Natural killer cell treated with Interleukin-12 subunit alpha and Interleukin-12 subunit beta and Interleukin-15 and Interleukin-18, amount 100 ng/mL, for 72 hours (primary cell): ENCODE measurements at places on chromosomes 1 and 21. TPM values are rescaled to one million over a fixed set of nuclear protein-coding genes. Genes with fewer than 3 reads are reported as not detected.
A peak's percentile ranks its signal among the peaks of the same experiment; 100 is the strongest.

The FMO5 gene
- not detected for total RNA-seq

The FCGR1A gene
- 1.3 TPM for total RNA-seq

The C1orf94 gene
- total RNA-seq: not detected

The CDK18 gene
- total RNA-seq: 0.71 TPM

The CCDC28B gene
- 12.4 TPM for total RNA-seq

The NBPF6 gene
- total RNA-seq: 0.52 TPM

The GRHL3 gene
- not detected for total RNA-seq

The CYP4A11 gene
- not detected for total RNA-seq

The TMEM269 gene
- total RNA-seq: 1.9 TPM

The NT5C1A gene
- 4.1 TPM for total RNA-seq

The NUAK2 gene
- total RNA-seq: 1.0 TPM

The SLC37A1 gene
- 17.2 TPM for total RNA-seq

The ZNF683 gene
- total RNA-seq: not detected

DNA sequence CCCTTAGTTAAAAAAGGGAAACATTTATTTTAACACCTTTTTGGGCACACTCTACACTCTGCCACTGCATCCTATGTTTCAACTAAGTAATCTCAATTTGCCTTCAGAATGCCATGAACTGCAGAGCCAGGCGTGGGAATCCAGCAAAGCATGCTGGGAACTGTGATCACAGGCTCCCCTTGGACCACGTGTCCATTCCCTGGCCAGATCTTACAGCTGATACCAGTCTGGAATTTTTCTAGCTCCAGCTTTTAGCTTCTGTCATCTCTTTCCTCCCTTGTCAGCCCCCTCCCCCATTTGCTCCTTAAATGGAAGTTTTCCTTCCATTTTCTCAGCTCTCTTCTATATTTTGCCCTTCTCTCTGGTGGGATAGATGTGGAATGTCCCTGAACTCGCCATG lies 29.4 kb downstream of the RCSD1 start:
- no peak for DNase-seq

- no peak for DNase-seq
Observed at GRCh38 chr1:93552741-93553455, 105.0 kb downstream of the FNBP1L start.

- no peak for DNase-seq
Observed at GRCh38 chr1:21251773-21252471, 38.3 kb downstream of the ECE1 start.

GRCh38 chr1:53460211-53460634 lies 1.0 kb downstream of the DMRTB1 start:
- no peak for DNase-seq

DNA sequence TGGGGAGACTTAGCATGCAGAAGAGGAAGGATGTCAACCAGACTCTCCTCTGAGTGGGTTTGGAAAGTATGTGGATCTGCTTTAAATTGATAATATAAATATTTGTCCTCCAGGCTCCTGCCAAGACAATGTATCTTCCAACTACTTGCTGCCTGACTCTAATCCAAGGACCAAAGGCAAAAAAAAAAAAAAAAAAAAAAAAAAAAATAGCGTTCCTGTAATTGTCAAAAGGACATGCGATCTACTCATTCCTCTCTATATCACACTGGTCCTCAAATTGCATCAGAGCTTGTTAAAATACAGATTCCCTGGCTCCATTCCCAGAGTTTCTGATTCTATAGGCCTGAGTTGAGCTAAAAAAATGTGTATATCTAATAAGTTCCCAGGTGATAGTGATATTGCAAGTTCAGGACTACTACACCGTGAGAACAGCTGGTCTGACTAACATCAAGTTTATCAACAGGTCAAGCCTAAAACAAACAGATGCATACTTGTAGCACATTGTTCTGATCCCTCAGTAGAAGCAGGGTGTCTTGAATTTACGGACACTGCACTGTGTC lies 141.3 kb downstream of the TNR start:
- DNase-seq: no peak

GRCh38 chr1:225977937-225978748 lies 21.0 kb downstream of the SDE2 start:
- peak; percentile 82 for DNase-seq

DNA sequence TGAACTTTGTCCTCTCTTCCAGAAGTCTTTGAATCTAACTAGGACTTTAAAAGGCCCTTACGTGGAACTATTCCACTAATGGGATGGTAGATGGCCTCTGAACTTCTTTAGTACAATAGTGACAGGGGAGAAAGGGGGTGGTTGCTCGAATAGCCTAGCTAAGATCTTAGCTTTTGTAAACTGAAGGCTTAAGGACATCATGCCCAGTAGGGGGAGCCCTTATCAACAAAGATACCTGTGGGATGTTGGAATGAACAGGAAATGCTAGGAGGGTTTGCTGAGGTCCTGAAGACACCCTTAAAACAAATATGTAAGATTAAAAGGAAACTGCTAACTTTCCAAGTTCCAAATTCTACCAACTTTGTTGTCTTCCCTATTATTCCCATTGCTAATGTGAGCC lies 33.2 kb downstream of the NHLH2 start:
- no peak for DNase-seq

DNA sequence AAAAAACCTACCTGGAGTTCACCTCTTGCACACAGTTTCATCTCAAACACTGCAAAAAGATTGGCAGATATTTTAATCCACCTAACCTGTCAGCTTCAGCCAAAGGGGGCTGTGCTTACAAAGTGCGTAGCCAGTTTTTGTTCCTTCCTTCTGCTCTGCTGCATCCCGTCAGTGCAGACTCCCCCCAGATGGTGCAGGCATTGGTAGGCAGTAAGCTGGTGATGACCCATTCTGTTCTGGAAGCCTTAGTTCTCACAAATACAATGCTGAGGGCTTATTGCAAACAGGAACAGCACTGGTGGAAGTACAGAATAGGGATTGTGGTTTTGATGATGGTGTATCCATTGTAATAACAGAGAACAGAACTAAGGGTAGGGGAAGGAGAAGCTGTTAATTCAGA lies 239.5 kb downstream of the RYR2 start:
- no peak for DNase-seq

DNA sequence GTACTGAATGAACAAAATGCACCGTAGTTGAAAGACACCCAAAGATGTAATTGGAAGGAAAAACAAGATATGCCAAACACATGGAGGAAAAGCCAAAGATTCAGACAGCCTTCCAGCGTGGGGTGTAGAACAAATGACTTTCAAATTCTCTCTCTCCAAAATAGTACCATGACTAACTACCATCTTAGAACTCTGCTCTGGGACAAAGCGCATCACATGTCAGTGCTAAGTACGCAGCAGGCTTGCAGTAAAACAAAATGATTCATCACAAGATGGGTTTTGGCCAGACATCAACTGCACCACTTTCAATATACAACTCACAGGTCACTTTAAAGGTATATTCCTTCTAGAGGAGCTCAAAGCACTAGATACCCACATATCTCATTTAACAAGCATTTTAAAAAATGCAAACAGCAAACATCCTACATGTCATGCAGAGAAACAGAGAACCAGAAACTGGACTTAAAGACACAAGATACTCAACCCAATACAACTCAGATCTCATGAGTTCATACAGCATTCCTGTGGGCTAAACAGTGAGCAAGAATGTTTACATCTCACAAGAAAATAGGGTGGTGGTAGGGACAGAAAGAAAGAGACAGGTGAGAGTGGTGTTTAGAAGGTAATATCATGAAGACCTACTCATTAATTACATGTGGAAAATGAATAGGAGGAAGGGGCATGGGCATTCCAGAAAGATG lies 75.7 kb downstream of the BCAR3 start:
- no peak for DNase-seq

DNA sequence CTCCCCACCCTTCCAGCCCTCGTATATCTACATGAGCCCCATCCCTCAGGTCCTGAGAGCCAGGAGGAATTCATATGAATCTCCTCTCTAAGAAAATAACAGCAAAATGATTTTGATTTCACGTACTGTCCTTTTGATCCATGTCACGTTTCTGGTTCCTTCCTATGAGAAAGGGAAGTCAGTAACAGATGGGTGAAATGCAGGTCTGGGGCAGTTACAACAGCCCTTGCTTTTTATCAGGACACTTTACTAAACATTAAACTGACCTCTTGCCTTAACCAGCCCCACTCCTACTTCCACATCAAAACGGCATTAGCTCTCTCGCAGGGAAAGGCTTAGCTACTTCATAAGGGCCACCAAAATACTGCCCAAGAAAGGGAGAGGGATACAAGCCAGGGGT lies 59.0 kb downstream of the SPATA46 start:
- no peak for DNase-seq

- DNase-seq: no peak
Observed at GRCh38 chr1:36748466-36748865, 265.8 kb upstream of the CSF3R start.

DNA sequence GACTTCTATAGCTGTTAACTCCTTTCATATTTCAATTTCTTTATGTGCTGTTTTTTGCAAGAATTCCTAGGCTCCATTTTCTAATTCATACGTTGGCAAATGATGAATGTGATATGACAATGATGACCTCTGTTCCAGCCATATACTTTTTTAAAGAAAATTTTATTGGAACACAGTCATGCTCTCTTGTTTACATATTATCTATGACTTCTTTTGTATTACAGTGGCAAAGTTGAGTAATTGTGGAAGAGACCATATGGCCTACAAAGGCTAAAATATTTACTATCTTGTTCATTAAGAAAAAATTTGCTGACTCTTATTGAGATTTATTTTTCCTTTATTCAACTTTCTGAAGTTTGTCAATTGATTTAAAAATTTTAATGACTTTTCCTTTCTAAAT lies 7.1 kb downstream of the IFI44L start:
- DNase-seq: no peak

- DNase-seq: no peak
Observed at GRCh38 chr1:67674260-67675011, 10.6 kb upstream of the GADD45A start.

DNA sequence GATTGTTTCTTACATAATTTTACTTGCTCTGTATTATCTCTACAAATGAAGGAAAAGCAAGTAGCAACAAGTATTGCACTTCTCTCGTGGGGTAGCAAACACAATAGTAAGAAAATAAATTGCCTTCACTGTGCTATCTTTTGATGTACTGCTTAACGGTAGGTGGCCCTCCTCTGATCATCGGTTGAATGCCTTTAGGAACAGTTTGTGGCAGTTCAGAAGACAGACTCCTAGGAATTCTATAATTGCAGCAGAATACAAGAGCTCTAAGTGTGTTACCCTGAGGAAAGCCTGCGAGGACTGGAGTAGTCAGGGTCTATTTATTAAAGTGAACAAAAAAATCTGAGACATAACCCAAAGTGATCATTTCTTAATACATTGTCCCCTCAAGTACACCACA lies 1135.9 kb downstream of the KCNT2 start:
- DNase-seq: no peak

DNA sequence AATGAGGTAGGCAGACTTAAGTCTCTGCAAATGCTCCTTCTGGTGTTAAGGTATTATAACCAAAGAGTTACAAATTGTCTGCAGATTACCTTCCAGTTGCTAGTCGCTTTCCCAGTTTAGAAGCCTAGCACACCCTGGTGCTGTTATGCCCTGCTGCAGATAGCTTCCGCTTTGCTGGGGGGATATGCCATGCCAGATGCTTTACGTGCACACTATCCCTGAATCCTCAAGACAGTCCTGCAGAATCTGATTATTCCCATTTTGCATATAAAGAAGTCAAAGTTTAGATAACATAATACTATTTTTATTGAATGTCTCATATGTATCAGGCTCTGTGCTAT lies 166.5 kb downstream of the DHRS3 start:
- no peak for DNase-seq

GRCh38 chr1:233282582-233282886 lies 13.0 kb downstream of the PCNX2 start:
- DNase-seq: no peak

GRCh38 chr1:65393347-65393746 lies 27.1 kb upstream of the LEPR start:
- no peak for DNase-seq
